ENCODE measurements at places on chromosomes 5 and 9.

GRCh38 chr9:19174127-19174912 lies 47.0 kb upstream of the PLIN2 start:
- DNase-seq: peak; percentile 82

GRCh38 chr5:95969651-95970358 lies 8.2 kb upstream of the ELL2 start:
- no peak for DNase-seq

GRCh38 chr9:107036367-107036766 lies 173.4 kb downstream of the ZNF462 start:
- DNase-seq: no peak

DNA sequence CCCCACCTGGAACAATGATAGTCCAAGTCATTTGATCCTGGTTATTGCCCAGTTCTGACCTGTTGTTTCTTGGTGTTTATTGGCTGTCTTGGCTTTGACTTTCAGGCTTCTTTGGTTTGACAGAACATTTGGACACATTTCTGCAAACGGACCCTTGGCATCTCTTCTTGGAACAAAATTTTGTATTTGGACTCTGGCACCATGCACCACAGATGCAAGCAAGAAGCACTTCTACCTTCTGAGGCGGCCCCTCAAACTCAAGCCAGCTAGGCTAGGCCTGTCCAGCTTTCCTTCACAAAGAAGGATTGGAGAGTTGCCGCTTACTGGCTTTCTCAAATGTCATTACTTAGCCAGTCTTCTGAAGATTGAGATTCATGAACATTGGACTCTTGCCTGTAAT lies 23.1 kb upstream of the FGF10 start:
- no peak for DNase-seq

DNA sequence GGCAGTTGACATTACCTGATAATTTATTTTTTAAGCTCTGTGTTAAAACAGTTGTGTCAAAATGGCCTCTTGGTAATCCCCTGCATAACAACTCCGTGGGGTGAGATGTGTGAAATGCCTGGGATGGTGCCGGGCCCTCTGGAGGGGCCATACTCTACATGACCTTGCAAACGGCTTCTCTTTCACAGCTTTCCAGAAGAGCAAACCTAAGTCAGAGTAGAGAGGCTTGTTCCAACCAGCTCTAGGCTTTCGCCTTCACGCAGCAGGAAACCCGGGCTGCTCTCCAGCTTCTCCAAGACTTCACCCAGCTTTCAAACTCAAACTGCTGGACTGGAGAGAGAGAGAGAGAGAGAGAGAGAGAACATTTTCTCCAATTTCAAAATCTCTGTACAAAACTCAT lies 120.1 kb downstream of the SNX18 start:
- DNase-seq: no peak

GRCh38 chr5:96562614-96563013 lies 99.6 kb upstream of the CAST start:
- DNase-seq: no peak

DNA sequence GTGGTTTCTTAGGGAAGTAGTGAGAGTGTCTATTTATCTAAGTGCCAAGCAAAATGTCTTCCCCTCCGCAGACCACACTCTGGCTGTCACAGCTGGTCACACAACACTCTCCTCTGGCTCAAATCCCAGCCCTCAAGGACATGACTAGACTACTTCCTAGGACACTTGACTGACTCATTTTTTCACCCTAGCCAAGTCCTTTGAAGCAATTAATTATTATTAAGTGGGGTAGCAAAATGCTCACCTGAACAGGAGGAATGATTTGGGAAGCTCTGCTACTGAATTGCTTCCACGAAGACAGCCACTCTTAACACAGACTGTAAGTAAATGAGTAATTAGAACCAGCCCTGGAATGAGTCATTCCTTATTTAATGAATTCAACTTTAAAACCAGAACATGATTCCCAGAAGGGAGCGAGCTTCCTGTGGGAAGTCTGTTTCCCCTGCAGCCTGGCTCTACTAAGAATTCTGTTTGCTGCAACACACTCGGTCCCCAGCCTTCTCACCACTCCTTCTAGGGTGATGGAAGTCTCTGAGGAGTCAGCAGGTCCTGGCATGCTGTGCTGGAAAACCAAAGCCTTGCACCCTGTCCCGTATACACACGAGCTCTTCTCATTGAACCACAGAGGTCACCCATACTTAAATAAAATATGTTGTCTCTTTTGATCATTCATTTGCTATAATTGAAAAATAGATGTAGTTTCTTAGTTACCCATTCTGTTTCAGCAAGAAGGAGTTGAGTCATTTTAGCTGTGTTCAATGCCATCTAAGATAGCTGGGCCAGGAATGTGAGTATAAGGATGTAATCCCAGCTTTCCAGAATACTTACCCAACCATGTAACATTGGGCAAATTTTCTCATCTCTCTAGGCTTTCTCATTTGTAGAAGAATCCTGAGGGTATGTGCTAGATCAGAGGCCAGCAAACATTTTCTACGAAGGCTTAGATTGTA lies 218.6 kb upstream of the RASEF start:
- DNase-seq: peak; percentile 34

DNA sequence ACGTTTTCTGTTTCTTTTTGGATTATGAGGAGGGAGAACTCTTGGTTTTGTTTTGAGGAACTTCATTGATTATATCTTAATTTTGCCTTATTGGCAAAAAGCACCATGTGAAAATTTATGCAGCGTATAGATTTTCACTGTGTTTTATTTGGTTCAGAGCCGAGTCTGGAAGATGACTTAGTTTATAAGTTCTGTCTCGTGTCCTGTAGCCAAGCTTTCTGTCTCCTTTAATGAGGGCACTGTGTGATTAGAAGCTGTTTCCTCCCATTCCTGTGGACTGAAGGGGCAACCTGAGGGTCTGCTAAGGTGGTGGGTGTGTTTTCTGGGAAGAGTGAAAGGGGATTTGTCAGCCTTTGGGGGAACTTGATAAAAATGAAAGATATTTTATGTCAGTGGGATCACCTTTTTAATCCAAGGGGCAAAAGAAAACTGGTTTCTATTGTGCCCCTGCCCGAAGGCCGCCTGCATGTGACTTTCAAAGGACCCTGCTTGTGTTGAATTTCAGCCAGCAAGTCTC lies 262.1 kb downstream of the FANCC start:
- no peak for DNase-seq

DNA sequence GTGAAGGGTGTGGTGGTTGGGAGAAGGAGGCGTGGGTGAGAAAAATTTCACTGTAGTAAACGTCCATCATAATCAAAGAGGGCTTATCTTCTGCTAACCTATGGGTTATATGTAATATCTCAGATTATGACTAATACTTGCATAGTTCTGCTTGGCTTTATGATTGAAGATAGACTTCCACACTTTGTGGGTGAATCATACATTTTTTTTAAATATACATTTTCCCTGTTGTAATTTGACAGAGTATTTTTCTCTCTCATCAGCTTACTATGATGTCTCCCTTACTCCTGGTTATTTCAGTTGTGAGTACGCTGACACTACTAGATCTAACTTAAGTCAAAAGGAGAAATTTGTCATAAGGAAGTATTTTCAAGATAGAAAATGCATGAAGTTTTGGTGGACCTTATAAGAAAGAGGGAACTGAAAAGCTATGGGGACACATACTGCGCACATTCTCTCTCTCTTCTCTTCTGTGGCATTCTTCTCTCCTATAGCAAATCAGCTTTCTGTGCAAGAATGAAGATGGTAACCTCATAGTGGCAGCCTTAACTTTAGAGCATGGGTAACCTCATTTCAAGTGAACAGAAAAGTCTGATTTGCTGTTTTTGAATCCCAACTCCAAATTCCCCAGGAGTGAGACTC lies 4.9 kb upstream of the JAK2 start:
- DNase-seq: peak; percentile 9

DNA sequence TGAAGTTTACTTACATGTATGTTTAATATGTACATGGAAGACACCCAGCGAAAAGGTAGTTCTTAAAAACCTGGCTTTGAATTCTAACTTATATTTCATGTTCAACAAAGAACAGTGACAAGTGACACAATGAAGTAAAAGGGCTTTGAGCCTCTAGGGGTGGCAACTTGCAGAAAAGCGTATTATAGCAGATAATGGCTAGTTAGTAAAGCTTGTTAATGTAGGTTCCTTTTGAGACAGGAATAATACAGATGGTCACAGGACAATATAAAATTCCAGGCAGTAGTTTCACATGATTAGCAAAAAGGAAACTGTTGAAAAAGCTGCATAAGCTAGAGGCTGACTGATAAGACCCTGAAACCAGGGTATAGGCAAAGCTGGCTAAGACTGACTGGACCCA lies 132.4 kb upstream of the FTMT start:
- DNase-seq: no peak

GRCh38 chr9:119026120-119026519 lies 343.1 kb downstream of the BRINP1 start:
- no peak for DNase-seq

DNA sequence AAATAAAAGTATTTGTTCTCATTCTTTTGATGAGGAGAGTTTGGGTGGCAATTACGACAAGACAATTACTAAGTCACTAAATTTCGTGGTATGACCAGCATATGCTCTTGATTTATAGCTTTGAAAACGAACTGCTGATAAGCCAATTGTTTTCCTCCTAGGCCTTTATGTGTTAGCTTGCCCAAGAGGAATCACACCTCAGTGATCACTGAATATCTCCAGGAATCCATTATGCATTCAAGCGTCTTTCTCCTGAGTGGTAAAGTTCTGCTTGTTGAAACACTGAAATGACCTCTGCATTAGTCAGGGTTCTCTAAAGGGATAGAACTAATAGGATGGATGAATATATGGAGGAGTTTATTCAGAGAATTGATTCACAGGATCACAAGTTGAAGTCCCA lies 677.7 kb upstream of the MEF2C start:
- no peak for DNase-seq

DNA sequence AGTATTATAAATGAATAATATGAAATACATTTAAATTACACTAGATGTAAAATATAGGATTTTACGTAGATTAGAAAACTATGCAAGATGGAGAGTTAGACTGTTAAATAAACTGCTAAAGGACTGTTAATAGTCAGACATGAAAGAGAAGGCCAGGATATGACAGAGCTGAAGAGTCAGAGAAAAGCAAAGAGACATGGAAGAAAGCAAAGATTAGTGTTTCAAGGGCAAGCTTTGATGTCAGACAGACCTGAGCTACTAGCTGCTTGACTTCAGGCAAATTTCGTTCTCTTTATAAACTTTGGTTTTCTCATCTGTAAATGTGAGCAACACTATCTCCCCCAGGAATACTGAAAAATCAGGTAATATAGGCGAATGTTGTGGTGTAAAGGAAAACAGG lies 161.3 kb downstream of the RAPGEF6 start:
- no peak for DNase-seq

DNA sequence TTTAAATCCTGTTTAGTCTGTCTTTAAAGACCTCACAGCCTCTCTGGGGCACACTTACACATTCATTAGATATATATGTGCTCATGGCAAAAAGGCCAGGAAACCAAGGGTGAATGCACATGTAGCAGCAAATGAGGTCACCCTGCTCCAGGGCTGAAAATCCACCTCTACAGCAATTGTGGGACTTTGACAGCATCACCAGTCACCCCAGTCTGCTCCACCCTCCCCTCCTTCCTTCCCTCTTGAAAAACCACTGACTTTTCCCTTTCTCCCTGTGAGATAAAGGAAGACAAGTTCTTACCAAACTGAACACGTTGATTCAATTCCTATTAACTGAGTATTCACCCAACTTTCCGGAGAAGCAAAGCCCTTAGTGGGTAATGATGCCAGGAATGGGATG lies 15.2 kb upstream of the SH3RF2 start:
- DNase-seq: no peak

DNA sequence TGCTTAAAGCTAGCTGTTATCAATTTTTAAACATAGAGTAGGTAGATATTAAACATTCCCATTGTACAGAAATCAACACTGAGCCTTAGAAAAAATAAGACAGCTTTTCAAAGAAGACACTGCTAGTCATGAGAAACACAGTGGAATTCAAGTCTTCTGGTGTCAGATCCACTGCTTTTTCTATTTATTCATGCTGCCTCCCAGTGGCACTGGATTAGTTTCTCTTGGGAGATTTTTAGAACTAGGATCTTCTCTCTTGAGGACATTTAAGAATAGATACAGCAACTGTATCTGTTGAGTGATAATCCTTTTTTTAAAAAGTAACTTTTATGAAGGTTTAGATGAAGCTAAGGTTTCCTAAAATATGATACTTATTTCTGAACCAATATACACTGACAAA lies 1635.4 kb upstream of the C9orf72 start:
- DNase-seq: no peak

GRCh38 chr5:15013654-15014463 lies 142.3 kb upstream of the ANKH start:
- peak; percentile 86 for DNase-seq

DNA sequence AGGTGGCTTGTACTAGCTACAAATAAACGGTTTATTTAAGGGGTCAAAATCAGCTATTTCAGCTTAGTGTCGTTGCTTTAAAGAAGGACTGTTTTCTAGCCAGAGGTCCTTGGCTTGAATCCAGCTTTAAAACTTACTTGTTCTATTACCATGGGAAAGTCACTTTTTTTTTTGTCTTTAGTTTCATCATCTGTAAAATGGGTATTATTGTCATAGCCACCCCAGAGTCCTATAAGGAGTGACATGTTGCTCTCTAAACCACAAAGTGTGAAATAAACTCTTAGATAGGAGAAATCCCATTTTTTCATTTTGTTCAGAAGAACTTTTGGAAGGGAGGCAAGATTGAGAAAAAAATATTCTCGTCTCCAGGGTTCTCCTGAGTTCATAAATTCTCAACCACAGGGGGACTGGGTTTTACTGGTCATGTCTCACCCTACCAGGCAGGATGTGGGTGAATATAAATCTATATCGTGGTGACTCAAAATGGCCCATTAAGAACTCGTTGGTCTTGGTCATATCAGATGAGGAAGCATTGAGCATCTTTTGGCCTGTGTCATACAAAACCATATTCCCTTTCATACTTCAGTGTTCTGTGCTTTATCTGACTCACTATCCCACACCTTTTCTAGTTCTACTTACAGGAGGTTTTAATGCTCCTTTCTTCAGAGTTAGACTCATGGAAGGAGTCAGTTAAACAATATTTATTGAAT lies 202.7 kb upstream of the NR3C1 start:
- no peak for DNase-seq

Data from SW480 (cell line).